H54 (cell line): ENCODE measurements at places on chromosomes 6 and 20.
A peak's percentile ranks its signal among the peaks of the same experiment; 100 is the strongest.

DNA sequence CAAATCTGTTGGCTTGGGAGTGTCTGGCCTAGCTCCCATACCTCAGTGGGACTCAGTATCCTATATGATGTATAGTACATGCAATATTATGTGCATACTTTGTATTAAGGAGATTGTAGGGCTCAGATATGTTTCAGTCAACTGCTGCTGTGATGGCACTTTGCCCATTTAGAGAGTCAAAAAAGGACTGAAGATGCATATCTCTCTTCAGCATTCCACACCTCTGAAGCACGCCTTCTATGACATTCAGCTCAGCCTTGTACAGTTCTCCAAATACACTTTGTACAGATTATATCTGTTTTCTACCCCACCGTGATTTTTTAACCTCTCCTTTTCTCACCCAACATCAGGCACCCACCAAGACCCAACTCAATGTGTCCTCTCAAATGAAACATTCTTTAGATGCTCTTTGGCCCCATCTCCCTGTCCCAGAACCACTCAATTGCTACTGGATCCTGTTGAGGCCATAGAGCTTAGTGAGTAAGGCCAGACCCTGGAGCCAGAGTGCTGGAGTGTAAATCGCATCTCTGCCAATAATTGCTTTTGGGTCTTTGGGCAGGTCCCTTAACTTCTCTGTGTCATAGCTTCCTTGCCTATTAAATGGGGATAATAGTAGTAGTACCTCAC is 15.6 kb downstream of the ENPP1 start:
- no peak for DNase-seq

- DNase-seq: no peak
Measured at GRCh38 chr6:158803733-158804143, 15.4 kb downstream of the EZR start.

DNA sequence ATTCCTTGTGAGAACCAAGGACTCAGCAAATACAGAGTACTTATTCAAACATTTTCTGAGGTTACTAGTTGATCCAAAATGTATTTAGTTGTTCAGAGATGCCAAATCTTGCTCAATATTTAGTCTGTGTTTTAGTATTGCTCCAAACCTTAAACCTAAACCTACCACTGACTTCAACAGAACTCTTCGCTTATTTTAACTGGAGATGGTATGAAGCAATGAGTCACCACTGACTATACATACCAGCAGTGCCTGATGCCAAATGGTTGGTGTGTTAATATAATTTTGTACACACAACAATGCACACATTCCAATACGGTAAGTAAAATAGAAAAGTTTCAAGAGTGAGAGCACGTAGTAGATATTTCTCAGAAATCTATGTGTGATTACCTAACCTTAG is 1.9 kb upstream of the SPTLC3 start:
- DNase-seq: no peak

DNA sequence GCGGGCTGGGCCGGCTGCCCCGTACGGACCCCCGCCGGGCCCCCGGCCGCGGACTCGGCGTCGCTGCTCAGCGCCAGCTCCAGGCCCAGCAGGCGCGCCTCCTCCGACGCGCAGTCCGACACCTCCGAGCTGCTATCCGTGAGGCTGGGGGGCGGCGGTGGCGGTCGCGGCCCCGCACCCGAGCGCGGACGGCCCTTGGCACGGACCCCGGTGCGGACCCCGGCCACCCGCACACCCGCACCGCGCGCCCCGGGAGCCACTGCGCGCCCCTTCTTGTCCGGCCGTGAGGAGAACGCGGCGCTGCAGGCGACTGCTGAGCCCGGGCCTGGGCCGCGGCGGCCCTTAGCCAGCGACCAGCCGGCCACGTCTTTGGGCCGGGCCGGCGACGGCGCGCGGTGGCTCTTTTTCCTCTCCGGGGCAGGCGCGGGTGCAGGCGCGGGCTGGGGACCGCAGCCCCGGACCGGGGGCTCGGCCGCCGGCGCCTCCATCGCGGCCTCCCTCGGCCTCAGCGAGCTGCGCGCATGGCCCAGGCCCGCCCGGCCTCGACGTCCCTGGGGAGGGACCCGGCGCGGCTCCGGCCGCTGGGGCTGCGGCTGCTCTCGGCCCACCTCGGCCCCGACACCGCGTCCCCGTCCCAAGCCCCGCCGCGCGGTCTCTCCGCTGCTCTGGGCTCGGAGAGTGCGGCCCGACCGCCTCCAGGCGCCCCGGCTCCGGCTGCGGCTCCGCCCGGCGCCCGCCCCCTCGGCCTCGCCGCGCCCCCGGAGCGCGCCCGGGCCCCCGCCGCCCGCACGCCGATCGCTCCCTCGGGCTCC is 12.9 kb upstream of the TLDC2 start:
- no peak for DNase-seq

DNA sequence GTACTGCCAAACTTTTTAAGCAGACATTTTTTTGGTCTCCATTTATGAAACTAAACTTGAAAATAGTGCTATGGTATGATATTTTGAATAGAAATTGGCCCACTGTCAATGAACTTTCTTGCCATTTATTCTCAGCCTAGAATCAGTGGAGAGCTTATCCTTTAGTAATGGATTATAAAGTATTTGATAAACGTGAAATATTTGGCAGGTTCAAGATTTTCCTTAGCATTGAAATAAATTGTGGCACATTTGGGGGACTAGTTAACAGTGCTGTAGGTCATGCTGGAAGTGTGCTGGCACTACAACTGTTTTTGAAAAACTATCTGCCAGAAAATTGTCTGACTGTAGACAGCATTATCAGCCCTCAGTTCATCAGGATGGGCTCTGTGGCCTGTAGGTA is 2.1 kb downstream of the PRSS35 start:
- DNase-seq: no peak

GRCh38 chr20:48720256-48720985 is 107.4 kb downstream of the PREX1 start:
- DNase-seq: no peak

GRCh38 chr6:134875367-134875766 is 74.5 kb downstream of the ALDH8A1 start:
- no peak for DNase-seq

GRCh38 chr20:10347086-10347880 is 86.7 kb downstream of the MKKS start:
- no peak for DNase-seq

GRCh38 chr20:60101891-60102281 is 143.7 kb downstream of the CDH26 start:
- DNase-seq: no peak

DNA sequence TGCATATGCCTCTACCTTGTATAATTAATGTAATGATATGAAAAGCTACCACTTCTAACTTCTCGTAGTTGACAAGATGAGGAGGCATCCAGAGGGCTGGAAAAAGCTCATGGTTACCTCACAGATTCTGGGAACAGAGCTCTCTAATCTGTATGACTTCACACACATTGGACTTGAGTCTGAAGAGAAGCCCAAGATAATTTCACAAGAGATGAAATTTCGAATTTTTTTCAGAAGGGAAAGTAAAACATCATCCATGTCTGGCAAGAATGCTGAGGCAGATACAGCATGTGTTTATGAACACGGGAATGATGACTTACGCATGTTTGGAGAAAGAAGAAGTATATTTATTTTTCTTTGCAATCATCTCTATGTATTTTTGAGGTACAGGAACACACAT is 141.8 kb upstream of the TENT5A start:
- DNase-seq: no peak

- DNase-seq: peak; percentile 25
Measured at GRCh38 chr20:36950414-36951197, 902 bp downstream of the SAMHD1 start.

GRCh38 chr20:37977786-37978185 is 55.5 kb downstream of the TTI1 start:
- DNase-seq: no peak
